ENCODE measurements at places on chromosomes 2 and 18. TPM values are rescaled to one million over a fixed set of nuclear protein-coding genes. Genes with fewer than 3 reads are reported as not detected.

GRCh38 chr2:219701847-219702634 is 74.6 kb downstream of the SLC4A3 start:
- no peak for DNase-seq

DNA sequence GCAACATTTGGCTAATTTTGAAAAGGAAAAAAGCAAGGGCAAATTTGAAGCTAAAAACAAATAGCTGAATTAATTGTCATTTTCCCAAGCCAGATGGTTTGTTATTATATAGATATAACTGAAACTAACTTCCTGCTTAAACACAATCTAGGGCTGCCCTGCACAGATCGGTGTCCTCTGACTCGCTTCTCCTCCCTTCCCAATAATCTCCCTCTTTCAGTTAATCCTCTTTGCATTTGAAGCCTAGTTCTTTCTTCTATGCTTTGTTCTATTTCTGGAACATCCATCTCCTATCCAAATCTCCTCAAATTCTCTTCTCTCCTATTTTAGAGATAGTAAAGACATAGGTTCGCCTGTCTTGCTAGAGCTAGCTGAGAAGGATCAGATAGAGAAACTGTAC is 328.1 kb downstream of the SLC8A1 start:
- no peak for DNase-seq

- DNase-seq: no peak
Measured at GRCh38 chr2:36013064-36013463, 342.5 kb upstream of the CRIM1 start.

DNA sequence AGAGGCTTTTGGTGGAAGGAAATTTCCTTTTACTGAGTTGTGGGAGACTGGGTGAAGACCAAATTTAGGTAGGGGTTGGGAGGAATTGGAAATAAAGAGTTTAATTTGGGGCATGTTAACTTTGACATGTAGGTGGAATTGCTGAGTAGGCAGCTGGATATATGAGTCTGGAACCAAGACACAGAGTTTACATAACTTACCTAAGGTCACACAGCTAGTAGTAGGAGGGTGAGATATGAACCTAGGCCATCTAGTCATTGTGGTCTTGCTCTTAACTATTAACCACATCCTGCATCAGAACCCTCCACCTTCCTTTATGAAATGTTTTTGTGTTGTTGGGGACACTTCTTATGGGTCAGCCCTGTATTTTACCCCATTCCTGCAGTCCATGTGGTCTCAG is 113.1 kb downstream of the ICOS start:
- no peak for DNase-seq

- DNase-seq: no peak
Measured at GRCh38 chr2:200159829-200160781, 146.4 kb upstream of the SPATS2L start.

DNA sequence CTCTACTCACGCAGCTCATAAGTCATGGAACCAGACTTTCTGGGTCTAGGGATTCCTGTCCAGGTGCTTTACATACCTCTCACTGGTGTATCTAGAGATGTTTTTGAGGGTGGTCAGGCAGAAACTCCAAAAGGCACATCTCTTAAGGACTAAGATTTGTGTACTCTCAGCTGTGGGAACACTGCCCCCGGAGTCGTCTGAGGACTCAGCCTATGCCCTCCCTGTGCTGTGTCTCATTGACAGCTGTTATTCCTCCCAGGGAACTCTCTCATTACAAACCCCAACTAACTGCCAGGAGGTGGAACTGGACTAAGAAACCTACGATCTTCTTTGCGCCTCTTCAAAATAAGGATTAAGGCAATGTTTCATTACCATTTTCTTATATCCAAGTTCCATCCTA is 293.9 kb upstream of the DLGAP1 start:
- DNase-seq: no peak

Gene CERKL
- not detected for total RNA-seq

DNA sequence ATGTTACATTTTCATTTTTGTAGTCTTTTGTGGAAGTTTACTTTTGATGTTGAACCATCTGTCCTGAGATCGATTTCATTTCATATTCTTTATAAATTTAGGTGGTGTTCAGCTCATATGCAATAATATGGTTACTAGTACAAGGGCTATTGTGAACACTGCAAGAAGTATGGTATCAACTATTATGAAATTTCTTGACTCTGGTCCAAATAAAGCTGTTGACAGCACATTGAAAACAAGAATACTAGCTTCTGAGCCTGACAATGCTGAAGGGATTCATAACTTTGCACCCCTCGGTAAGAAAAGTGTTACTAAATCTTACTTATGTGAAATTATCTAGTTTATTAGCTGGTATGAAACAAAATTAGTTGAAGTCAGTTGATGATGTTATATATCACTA is 124.9 kb upstream of the TTC27 start:
- DNase-seq: no peak

Gene REG1B
- total RNA-seq: not detected

- peak; percentile 67 for DNase-seq
Measured at GRCh38 chr2:5932556-5933469, 240.6 kb downstream of the SOX11 start.

DNA sequence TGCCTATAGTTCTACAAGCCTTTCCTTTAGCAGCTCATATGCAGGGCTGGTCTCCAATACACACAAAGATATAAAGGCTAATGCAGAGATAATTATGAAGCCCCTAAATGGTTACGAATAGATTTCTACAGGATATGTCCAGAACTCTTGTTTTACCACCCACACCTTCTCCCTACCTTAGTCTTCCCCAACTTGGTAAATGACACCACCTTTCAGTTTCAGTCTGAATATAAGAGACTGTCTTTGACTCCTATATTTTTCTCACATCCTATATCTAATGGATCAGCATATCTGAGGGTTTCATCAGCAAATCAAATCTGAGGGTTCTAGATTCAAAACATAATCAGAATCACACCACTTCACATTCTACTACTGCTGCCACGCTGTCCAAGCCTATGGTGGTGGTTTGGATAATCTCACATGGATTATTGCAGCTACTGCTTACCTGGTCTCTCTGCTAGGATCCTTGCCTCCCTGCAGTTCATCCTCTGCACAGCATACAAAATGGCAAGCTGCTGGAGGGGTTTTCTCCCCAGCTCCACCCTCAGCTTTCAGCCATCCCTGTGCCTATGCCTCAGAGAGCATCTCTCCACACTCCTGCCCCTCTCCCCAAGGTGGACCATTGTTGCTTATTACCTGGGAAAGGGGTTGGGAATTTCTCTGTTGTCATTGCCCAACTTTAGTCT is 178.0 kb upstream of the SPOPL start:
- DNase-seq: peak; percentile 4
